Nephron progenitor cell (in vitro differentiated cells): ENCODE measurements at places on chromosomes 7 and 10.
A peak's percentile ranks its signal among the peaks of the same experiment; 100 is the strongest.

GRCh38 chr10:121002586-121003205, 151.5 kb downstream of the WDR11 start:
- no peak for DNase-seq

GRCh38 chr7:68348401-68348800, 1249.9 kb upstream of the AUTS2 start:
- DNase-seq: no peak

GRCh38 chr10:133260895-133261725, 15.6 kb downstream of the ADAM8 start:
- peak; percentile 50 for DNase-seq

DNA sequence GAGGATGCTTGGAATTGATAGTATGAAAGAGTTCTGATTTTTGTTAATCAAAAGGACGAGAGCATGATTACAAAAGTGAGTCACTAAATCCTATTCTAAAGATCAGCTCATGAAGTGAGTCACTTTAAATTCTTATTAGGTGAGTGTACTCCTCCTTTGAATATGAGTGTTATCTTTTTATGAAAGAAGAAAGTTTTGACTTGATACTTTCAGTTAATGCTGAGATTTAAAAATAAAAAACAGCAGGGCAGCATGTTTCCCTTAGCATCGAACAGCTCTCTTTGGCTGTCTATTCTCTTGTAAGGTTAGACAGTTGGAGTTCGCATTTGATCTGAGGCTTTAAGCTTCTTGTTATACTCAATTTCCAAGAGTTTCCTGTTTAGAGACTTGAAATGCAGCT, 222.0 kb downstream of the TWIST1 start:
- no peak for DNase-seq

- no peak for DNase-seq
These were observed 49.6 kb downstream of the GRID1 start for GRCh38 chr10:86316990-86317389.

DNA sequence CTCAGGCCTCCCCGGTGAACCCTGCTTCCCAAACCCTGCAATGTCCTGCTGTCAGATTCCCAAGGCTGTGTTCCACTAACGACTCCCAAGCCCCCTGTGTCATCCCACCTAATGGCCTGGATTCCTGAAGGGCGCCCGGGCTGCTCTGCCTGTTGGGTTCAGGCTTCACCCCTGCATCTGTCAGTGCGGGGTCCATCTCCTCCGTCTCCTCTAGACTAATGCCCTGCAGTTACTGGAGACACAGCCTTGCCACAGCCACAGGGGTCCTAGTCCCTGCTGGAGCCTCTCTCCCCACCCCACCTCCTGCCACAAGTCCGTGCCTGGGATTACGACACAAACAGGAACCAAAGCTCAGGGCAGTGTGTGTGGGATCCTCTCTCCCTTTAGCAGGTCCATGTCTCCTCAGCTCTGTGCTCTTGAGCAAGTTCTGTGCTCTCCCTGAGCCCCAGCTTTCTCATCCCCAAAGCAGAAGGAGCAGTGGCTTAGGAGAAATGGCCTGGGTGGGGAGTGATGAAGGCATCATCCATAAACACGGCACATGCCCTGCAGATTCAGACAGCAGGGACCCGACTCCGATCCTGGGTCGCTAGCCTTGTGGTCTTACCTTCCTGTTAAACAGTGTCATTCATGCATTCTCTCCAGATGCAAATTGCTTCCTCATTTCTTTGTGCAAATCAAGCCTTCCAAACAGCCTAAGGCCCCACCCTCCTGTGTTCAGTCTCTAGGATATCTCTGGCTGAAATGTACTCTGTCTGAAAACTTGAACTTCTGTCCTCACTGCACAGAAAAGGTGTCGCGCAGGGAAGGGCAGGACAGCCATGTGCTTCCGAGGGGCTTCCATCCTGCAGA, 8.2 kb upstream of the RBP3 start:
- no peak for DNase-seq

- no peak for DNase-seq
These were observed 80.8 kb downstream of the DNAJB9 start for GRCh38 chr7:108650467-108650866.

DNA sequence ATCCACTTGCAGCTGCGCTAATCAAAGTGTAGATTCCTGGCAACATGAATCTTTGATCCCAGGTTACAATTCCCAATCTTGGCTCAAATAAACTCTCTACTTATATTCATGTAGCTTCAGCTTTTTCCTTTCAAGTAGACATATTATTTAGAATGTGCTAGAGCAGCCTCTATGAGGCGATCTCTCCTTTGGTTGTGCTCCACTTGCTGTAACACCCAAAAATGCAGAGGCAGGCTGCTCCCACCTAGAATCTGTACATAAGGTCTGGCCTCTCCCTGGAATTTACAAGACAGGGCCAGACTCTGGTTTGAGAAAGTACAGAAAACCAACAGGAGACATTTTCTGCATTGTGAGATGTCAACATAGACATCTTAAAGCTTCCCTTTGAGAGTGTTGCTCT, 23.1 kb downstream of the ZNF107 start:
- no peak for DNase-seq

- DNase-seq: no peak
These were observed 53.6 kb downstream of the VIPR2 start for GRCh38 chr7:159091041-159091440.

DNA sequence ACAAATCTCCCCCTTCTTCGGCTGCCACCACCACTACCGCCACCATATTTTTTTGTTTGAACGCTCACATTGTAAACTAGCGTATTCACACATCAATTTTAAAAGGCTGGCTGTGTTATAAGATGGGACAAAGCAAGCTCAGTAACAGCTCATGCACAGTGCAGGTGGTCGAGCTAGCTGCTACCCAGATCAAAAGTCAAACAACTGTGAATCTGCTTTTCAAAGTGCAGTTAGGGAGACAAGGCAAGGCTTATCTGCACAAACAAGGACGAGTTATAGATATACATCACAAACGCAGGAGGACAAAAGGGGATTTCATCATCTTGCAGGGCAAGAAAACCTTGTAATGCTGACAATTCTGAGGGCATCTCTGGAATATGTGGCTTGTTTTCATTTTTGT, 231.6 kb downstream of the VTI1A start:
- DNase-seq: no peak

DNA sequence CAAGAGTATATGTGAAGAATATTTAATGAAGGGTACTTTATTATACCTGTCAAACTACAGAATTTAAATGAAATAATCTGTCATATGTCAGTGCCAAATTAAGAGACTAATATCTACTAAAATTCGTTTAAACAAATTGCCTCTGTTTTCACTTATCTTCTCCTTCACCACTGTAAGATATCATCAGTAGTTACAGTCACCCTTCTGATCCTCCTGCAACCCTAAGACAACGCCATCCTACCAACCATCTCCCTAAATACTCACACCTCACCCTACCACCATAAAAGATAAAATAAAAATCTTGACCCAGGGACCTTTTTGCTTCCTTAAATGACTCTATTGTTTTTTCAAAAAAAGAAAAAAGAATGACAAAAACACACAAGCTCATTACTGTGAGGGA, 20.8 kb downstream of the EZH2 start:
- DNase-seq: no peak

GRCh38 chr10:14253711-14254110, 77.0 kb downstream of the FRMD4A start:
- no peak for DNase-seq

DNA sequence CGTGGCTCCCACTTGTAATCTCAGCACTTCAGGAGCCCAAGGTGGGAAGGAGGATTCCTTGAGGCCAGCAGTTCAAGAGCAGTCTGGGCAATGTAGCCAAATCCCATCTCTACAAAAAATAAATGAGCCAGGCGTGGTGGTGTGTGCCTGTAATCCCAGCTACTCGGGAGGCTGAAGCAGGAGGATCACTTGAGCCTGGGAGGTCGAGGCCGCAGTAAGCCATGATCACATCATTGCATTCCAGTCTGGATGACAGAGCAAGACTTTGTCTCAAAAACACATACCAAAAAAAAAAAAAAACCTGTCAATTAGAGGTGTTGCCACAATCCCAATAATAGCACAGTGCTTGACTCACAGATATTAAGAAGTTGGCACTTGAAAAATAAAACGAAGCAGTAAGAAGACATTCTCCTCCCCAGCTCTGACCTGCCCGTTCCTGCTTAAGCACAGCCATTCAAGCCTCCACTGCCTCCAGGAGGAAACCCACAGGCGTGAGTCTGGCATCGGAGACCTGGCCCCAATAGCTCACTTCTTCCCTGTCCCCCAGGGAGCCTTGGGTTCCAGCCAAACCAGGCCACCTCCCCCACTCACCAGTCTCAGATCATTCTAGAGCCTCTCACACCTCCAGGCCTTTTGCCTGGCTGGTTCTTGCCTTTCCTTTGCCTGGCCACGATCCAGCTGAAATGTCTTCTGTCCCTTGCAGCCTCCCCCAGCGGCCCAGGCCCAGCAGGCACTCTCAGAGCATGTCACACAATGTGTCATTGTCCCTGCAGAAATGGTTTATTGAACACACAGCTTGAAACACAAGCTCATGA, 45.3 kb upstream of the GTF2I start:
- no peak for DNase-seq

DNA sequence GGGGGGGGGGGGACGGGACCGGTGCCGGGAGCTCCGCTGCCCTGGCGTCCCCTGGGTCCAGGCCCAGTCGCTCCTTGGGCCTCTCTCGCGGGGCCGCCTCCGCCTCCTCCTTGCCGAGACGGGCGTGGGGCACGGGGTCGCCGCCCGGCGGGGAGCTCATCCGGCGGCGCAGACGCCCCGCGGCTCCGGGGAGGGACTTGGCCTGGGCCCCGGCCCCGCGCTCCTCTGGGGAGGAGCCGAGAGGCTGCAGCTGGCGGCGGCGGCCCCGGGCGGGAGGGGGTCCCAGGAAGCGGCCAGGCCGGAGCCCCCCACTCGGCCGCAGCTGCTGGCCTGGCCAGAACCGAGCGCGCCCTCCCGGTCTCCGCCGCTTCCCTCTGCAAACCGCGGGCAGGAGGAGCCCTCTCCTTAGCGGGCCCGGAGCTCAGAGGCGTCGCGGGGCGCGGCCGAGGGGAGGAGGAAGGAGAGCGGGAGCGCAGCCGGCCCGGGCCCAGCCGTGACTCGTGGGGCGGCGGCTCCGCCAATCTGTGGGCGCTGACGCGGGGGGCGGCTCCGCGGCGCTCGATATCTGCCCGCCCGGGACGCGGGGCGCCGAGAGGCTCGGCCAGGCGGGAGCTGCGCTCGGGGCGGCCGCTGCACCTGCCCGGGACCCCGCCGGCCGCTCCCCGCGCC, at the start of gene FAM20C:
Gene FAM20C, plus strand, starts transcription at position 591 of the 669 bp plus-strand sequence. CDS start 629 bp downstream, outside the sequence.
- DNase-seq: peak; percentile 68

DNA sequence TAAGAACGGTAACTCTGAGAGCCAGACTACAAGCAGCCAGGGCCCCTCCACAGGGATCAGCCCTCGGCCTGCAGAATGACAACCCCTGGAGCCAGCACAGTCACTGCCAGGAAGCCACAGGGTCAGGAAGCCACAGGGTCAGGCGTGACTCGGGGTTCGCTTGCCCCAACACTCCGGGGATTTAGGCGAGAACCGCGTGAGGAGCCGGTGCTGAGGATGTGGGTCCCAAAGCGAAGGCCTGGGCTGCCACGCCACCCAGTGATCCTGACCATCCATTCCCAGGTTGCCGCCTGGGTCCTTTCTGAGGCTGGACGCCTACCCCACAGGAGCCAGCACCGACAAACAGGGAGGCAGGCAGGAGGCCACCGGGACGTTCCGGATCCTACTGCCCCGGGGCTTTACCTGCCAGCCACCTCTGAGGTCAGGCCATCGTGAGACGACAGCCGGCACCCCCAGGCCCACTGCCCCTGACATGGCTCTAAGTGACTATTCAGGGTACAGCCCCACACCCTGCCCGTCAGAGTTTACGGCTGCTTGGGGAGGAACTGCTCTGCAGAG, 228.6 kb downstream of the ELFN1 start:
- DNase-seq: no peak

- DNase-seq: peak; percentile 32
These were observed 2.4 kb downstream of the HHEX start for GRCh38 chr10:92692080-92692671.

- no peak for DNase-seq
These were observed 86.3 kb upstream of the MKLN1 start for GRCh38 chr7:131241386-131241785.

DNA sequence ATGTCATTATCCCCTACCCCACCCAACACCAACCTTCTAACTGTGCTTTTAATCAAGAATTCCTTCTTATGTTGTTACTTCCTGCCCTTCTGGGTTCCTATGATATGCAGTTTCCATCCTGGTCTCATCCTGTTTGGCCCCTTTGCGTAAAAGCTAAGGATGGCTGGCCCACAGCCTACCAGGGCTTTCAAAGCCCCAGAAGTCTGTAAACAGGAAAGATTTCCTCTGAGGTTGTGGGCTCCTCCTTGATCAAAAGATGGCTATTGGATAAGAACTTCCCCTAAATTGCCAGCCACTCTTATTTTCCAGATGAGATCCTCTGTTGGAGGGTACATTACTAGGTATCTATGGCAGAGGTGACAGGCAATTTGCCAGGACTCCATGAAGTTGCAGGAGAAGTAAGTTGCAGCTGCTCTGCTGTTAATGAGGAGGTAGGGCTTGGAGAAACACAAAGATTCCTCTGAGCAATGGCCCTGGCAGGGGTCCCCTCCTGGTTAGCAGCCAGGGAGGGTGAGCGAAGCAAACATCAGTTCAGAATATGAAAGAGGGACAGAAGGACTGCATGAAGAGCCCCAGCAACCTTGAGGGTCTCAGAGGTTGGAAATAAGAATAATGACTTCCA, 32.1 kb downstream of the NRP1 start:
- DNase-seq: no peak

DNA sequence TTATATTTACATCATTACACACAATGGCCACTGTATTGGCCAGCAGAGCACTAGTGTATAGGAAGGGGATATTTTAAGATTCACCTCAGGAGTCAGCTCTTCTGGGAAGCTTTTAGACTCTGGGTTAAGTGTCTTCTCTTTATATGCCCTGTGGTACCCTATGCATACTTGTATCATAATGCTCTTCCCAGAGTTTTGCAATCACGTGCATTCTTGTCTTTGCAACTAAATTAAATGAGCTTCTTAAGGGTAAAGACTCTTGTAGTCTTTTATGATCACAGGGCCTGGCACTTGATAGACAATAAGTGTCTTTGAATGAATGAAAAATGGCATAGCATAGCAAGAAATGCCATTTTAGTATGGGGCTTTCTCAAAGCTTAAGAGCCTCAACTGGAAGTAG, 35.4 kb upstream of the ARMS2 start:
- no peak for DNase-seq

- DNase-seq: no peak
These were observed 675.4 kb upstream of the AUTS2 start for GRCh38 chr7:68922850-68923249.

- no peak for DNase-seq
These were observed 13.0 kb upstream of the TES start for GRCh38 chr7:116197360-116197759.

GRCh38 chr10:131742500-131742951, 158.3 kb upstream of the PPP2R2D start:
- DNase-seq: no peak
